ENCODE measurements at places on chromosomes 16 and 17.

GRCh38 chr17:50533185-50533584 lies 650 bp downstream of the EPN3 start:
- no peak for DNase-seq

DNA sequence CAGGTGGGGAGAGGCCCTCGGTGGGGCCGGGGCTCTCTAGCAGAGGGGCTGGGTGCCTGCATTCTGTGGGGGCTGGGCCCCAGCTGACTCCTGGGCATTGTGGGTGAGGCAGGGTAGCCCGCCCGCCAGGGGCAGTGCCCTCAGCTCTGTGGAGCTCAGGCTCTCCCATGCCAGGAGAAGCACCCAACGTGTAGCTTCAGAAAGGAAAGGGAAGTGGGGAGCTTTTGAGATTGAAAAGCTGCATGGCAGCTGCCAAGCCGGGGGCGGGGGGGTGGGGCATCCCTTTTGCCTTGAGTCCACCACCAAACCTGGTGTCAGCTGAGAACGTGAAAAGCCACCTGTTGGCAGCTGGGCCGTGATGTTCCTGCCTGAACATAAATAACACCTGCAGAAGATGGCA lies 192.1 kb upstream of the CIBAR2 start:
- no peak for DNase-seq

- no peak for DNase-seq
Observed at GRCh38 chr17:73170324-73170723, 5.5 kb downstream of the SSTR2 start.

GRCh38 chr17:81713556-81714411 lies 1.7 kb downstream of the SLC25A10 start:
- DNase-seq: peak; percentile 69

DNA sequence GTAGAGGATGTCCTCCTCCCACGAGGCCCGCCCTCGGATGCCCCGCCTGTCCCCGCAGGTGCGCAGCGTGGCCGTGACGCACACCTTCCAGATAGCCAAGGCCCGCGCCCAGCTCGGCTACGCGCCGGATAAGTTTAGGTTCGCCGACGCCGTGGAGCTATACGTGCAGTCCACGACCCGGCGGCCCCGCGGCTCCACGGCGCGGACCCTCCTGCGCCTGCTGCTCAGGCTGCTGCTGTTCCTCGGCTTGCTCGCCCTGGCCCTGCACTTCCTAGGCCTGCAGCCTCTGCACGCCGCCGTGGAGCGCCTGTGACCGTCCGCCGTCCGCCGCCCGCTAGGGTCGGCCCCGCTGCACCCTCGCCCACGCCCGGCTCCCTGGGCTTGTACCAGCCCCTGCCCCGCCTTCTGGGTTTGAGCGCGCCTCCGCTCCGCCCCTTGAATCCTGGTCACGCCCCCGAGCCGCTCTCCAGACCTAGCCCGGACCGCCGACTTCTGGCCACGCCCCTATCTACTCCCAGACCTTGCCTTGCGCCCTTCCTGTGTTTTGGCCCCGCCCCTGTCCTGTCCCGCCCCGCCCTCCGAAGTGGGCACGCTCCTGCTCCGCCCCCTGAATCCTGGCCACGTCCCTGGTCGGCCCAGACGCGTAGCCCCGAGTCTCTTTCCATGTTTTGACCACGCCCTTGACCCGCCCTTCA lies 15.8 kb upstream of the EEF2K start:
- no peak for DNase-seq
